Right forelimb (tissue), 1 donor: ENCODE measurements at places on chromosomes 1 and 21.
A peak's percentile ranks its signal among the peaks of the same experiment; 100 is the strongest.

DNA sequence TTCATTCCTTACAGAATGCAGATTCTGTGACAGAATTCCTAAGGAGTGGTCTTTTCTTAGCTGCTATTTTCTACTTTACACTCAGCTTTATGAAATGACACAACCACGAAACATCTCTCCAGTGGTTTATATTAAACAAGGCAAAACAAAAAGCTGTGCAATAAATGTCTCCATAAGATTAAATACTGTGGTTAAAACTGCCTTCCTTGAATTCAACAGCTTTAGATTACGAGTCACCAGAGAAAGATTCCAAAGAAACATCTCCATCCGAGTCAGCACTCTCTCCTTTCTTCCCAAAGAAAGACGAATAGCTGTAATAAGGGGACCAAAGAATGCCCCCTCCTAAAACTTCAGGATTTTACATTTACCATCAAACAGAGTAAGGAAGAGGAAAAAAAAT lies 4.6 kb upstream of the C1orf87 start:
- DNase-seq = no peak

DNA sequence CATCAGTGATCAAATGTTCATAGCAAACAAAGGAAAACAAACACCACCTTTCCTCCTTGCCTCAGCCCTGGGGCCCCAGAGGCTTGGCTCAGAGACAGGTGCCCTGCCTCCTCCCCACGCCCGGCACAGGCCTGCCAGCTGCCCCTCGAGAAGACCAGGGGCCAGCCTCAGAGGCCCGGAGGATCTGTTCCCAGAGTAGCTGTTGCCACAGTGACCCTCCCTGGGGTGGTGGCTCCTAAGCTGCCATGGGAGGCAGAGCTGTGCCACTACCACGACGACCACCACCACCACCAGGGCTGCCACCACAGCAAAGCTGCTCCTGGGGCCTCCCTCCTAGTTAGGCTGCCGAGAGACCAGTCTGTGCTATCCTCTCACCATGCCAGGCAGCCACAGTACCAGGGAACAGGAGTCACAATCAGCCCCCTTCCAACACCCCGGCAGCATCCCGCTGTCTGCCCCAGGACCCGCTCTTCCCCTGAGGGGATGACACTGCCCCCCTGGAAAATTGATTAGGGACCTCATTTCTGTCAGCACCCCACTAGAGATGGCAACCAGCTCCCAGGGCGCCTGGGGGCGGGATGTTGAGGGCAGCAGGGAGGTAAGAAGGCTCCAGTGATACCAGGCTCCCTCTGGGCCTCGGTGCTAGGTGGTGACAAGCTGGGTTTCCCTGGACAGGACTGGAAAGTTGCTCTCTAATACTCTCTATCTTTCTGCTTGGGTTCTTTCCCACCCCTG lies 30.5 kb downstream of the KCNC4 start:
- DNase-seq = no peak

- no peak for DNase-seq
These were observed 41.5 kb downstream of the TUT4 start for GRCh38 chr1:52511439-52511838.

GRCh38 chr1:165117482-165117881 lies 239.0 kb downstream of the LMX1A start:
- DNase-seq = no peak

- no peak for DNase-seq
These were observed 81.9 kb downstream of the SPATA17 start for GRCh38 chr1:217712925-217713597.

DNA sequence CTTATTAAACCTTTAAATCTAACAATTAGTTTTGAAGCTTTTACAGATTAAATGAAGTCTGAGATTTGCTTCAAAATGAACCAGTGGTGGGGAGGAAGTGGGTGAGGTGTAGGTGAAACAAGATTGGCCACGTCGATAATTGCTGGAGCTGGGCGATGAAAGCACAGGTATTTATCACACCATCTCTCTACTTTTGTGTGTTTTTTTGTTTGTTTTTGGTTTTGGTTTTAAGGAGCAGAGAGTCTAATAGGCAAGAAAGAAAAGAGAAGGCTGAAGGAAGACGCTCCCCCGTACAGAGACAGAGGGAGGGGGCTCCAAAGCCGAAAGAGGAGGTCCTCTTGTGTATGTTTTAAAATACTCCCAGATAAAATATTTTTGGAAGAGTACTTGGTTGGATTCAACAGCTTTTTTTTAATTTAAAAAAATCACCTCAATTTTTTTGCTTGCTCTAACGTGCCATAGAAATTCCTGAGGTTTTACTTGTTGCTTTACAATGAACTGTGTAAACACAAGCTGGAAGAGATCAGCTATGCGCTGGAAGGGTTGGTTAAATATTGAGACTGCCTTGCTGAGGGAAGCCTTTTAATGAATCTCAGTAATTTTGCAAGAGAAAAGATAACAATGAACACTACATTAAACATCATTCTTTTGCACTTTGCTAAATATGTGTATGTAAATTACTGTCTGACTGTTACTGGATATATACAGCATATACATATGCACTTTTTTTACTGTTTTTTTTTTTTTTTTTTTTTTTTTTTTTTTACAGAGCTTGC lies 6.7 kb upstream of the LGALS8 start:
- no peak for DNase-seq

- DNase-seq = no peak
These were observed 1133.7 kb upstream of the NCAM2 start for GRCh38 chr21:19864476-19864875.

GRCh38 chr1:110477445-110477957 lies 26.6 kb downstream of the PROK1 start:
- no peak for DNase-seq

GRCh38 chr1:226764533-226764932 lies 25.5 kb upstream of the ITPKB start:
- no peak for DNase-seq

- no peak for DNase-seq
These were observed 1.4 kb downstream of the GUK1 start for GRCh38 chr1:228141226-228142044.

GRCh38 chr1:24392604-24392946 lies 21.0 kb downstream of the STPG1 start:
- no peak for DNase-seq

- no peak for DNase-seq
These were observed 2.4 kb upstream of the C8B start for GRCh38 chr1:56967900-56968832.

DNA sequence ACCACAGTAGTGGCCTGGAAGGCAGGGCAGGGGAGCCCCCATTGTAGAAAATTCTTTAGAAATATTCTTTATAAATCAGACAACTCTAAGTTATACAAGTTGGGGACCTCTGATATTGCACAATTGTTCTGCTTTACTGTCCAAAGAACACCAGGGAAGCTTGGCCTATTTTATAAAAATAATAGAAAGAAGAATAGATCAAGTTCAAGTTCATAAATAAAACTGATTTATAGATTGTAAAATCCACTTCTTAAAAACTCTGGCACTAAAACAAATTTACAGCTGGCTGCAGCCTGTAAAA lies 55.0 kb upstream of the GALNT2 start:
- DNase-seq = no peak

- DNase-seq = no peak
These were observed 51.3 kb downstream of the AKT3 start for GRCh38 chr1:243798726-243799125.

GRCh38 chr1:212712451-212713303 lies 13.0 kb upstream of the BATF3 start:
- no peak for DNase-seq

- no peak for DNase-seq
These were observed 2.1 kb upstream of the S100A11 start for GRCh38 chr1:152038871-152039270.

DNA sequence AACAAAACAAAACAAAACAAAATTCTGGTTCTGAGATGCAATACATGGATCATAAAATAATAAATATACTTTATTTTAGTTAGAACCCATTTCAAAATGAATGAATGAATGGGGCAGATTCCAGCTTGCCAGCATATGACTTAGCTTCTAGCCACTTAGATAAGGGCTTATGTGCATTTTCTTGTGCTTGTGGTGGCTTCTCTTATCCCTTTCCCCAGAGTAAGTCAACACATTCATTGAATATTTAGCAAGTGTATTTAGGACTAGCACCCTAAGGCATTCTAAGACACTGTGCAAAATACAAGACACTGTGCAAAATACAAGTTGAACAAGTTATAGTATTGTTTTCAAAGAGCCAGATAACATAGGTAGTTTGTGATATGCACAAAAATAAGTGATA lies 4.7 kb downstream of the ADIPOR1 start:
- no peak for DNase-seq

DNA sequence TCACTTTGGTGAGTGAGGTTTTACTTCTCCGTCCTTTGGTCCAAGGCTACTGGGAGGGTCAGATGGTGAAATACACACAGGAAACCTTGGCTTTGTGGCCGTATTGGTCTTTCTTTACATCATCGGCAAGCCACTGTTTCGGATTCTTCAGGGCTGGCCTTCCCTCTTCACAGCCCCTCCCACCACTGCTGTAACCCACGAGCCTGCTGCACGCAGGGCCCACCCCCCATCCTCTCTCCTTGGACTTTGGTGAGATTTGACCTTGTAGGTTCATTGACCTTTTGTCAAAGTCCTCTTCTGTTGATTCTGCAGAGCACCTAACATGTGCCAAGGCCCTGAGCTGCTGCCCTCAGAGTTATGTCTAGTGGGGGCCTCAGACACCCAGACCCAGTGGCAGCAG lies 328.6 kb downstream of the CAMTA1 start:
- DNase-seq = no peak

GRCh38 chr1:222967466-222968240 lies 152.8 kb downstream of the DISP1 start:
- no peak for DNase-seq

DNA sequence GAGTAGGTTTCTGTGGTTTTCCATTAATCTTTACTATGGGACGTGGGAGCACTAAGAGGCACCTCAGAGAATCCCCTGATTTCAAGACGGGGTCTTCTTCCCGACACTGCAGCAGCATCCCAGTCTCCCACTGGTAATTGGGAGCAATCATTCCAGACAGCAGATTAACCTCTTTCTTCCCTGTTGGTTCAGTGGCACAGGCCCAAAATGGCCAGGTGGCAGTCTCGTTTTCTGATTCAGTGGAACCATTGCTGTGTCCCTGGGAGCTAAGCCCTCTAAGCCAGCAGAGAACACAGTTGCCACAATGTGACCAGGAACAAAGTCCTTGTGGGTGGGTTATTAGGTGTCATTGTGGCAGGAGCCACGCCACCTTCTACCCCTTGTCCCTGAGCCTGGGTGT lies 342.1 kb downstream of the MATN1 start:
- peak; percentile 30 for DNase-seq

- peak; percentile 46 for DNase-seq
These were observed 117.0 kb downstream of the CD247 start for GRCh38 chr1:167401260-167401873.

DNA sequence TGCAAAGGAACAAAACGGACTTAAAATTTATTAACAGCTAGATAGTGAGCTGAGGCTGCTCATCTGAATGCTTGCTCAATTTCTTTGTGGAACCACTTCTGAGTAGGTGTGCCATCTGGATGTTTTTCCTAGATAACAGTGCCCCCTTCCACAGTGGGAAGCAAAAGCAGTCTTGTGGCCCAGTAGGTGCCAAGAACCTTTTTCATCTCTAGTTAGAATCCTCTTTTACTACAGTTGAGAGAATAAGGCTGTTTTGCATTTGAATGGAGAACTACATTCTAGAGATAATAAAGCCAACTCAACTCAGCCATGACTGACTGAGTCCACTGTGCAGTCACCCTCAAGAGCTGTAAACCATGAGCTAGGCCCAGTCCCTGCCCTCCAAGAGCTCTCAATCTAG lies 13.3 kb downstream of the F3 start:
- DNase-seq = no peak

DNA sequence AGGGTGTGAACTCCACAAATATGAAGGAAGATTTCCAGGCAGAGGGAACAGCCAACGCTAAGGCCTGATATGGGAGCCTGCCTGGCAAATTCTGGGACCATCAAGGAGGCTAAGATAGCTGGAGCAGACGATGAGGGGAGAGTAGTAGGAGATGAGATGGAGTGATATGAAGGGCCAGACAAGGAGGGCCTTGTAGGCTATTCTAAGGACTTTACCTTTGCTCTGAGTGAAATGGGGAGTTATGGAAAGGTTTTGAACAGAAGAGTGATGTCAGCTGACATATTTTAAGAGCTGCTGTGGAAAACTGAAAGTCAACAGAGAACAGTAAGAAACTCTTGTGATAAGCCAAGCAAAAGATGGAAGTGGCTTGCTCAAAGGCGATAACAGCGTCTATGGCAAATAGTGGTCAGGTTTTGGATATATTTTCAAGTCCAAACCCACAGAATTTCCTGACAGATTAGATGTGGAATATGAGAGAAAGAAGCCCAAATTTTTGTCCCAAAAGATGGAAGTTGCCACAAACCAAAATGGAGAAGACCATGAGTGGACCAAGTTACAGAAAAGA lies 2.1 kb upstream of the TP53BP2 start:
- no peak for DNase-seq
